ENCODE measurements at places on chromosomes 16 and 17.
A peak's percentile ranks its signal among the peaks of the same experiment; 100 is the strongest.

DNA sequence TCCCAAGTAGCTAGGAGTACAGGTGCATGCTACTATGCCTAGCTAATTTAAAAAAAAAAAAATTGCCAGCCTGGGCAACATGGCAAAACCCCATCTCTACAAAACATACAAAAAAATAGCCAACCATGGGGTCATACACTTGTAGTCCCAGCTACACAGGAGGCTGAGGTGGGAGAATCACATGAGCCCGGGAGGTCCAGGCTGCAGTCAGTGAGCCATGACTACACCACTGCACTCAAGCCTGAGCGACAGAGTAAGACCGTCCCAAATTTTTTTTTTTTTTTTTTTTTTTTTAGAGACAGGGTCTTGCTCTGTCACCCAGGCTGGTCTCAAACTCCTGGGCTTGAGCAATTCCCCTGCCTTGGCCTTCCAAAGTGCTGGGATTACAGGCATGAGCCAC lies 14.8 kb downstream of the CHAD start:
- DNase-seq = no peak

DNA sequence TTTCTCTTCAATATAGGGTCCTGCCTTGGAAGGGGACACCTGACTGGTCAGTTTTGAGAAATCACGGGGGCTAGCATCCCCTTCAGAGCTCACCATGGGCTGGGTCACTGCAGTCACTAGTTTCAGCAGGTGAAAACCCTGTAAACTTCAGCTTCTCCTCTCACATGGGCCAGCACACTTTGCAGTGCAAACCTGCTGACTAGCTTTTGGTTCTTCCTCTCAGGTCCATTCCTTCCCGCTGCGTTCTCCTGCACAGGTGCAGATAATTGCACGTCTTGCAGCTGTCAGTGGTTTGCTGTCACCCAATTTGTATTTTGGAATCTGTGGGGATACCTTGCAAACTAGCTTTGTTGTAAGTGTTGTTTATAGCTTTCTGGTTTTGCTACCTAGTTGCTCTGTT lies 95.1 kb downstream of the LYRM1 start:
- DNase-seq = no peak

- DNase-seq = peak; percentile 93
Observed at GRCh38 chr16:28822520-28823290, at the start of gene ATXN2L. TSS of gene ATXN2L (plus strand) at chr16:28822999. CDS start at chr16:28823260, 261 bp downstream.

DNA sequence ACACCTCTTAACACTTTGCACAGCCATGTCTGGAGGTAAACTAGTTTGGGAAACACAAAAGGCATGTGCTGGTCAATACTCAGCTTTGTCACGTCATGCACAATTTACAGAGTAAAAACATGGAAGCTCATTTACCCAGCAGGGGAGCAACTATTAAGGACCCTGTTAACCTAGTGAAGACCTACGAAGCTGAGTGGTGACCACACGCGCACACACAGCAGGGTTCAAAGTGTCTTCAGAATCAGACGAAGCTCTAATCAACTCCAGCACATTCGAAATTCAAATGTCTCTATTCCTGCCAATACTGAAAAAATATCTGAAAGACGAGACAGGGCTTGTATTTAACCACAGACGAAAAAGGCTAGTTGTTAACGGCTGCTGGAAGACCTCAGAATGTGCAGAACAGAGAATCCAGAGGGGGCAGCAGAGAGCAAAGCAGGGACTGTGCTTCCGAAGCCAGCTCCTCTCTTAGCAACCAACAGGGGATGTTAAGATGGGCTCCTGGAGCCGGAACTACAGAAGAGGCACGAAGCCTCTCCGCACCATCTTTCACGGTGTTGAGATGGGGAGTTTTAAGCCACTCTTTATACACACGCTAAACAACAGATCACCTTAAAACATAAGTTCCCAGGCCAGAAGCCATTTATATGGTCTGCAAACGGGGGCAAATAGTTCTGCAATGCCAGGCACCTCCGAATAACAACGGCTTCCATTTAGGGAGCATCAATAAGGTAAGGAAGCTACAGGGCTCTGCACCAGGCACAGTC lies 45.7 kb downstream of the CMTM4 start:
- DNase-seq = peak; percentile 82

- no peak for DNase-seq
Observed at GRCh38 chr17:38733982-38734973, 4.1 kb downstream of the CISD3 start.

- DNase-seq = no peak
Observed at GRCh38 chr16:50425648-50426047, 56.9 kb upstream of the BRD7 start.

- no peak for DNase-seq
Observed at GRCh38 chr16:2204416-2205103, 694 bp upstream of the MLST8 start.

DNA sequence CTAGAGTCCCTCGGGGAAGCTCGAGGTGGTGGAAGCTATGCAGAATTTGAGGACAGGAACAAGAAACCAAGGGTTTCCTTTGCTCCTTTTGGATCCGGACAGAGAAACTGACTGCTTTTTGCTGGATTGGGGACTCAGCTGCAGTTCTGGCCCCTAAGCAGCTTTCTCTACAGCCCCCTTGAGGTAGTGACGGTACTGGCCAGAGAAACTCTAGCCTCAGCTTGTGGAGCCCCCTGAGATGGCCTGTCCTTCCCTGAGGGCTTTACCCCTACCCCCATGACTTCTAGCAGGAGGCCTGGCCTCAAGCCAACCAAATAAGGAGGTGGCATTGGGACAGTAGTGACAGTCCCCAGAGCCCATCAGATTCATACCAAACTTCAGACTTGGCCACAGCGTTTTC lies 118.1 kb downstream of the IRX5 start:
- DNase-seq = no peak

DNA sequence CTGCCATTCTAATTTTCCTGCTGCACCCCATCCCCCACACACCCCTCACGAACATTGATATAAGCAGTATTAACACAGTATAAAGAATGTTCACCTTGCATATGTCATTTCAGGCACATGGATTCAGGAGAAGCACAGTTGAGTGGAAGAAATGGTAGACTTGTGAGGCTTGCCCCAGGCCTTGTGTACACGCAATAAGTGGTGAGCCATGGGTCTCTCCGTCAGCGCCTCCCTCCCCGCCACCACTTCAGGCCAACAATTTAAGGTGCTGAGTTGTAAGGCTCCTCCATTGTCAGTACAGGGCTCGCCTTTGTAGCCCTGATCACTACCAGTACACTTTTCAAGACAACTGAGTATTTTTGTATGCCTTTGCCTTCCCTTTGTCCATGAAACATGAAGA lies 12.2 kb upstream of the CLEC18C start:
- no peak for DNase-seq

- no peak for DNase-seq
Observed at GRCh38 chr16:82937926-82938520, 311.3 kb downstream of the CDH13 start.

DNA sequence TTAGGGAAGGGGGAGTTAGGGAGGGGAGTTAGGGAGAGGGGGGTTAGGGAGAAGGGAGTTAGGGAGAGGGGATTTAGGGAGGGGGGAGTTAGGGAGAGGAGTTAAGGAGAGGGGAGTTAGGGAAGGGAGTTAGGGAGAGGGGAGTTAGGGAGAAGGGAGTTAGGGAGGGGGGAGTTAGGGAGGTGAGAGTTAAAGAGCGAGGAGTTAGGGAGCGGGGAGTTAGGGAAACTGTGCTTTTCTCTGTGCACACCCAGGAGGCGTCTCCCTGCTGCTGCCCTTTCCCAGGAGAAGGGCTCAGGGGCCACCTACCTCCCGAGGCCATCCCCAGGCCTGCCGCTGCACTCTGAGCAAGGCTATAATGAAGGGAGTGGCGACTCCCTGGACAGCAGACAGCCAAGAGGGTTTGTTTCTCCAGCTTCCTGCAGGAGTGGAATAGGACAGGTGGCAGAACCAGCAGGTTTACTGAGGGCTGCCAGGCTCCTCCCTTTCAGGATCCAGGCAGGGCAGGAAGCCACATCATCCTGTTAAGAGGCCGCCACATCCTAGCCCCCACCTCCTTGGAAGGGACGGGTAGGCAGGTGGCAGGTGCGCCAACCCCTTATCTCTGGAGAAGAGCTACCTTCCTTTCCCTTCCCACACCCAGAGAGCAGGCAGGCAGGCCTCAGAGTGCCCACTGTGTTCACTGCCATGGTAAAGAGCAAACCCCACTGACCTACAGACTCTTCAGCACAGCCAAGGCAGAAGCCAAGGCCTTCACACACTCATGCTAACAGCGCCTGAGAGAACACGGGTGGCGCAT lies 4.3 kb downstream of the CANT1 start:
- DNase-seq = peak; percentile 31

GRCh38 chr17:38464723-38465390 lies 36.6 kb downstream of the ARHGAP23 start:
- DNase-seq = peak; percentile 95

DNA sequence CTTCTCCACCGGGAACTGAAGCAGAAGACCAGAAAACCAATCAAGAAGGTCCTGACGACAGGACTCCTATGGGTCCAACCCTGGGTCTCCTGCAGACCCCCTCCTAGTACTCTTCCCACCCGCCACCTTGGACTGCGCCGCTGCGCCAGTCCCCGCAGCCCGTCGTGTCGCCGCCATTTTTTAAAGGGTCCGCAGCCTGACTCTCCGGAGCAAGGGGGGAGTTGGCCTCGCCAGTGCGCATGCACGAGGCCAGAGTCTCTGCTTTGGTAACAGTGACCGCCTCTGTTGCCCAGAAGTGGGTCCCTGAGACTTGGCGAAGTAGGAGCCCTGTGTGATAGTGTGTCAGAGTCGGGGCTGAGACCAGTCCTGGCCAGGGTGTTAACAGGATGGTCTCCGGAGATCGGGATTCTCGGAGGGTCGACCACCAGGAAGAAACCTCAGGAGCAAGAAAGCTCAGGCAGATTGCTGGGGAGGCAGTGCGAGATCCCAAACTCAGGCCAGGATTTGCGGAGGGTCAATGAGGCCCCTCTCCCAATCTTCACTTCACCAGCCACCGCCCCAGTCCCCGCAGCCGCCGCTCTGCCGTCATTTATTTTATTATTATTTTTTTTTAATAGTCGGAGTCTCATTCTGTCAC lies 612.5 kb downstream of the KCNJ18 start:
- no peak for DNase-seq

DNA sequence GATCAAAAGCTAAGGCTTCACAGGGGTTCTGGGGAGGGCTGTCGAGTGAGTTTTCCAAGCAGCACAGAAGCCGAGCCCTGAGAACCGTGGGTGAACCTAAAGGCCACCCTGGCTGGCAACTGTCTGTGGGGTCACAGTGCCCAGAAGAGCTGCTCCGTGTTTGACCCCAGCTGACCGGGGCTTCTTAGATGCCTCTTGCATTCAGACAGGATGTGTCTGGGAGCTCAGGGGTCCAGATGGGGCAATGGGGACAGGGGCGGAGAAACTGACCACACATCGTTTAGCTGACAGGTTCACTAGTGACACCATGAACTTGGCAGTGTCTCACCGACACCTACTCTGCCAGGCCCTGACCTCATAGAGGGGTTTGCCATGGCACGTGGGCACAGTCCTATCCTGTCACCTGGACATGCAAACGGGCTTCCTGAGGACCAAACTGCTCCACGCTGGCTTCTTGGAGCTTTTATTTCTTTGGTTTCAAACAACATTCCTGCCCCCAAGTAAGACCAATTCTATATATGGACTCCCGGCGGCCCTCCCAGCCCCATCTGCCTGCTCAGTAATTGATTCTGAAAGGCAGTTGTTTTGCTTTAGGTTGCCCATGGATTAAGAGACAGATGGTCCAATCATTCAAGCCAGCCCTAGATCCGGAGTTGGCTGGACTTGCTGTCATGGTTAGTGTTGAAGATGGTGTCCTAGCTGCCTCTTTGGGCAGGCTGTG lies 22.2 kb downstream of the WSCD1 start:
- DNase-seq = no peak

- no peak for DNase-seq
Observed at GRCh38 chr16:80656711-80657150, 115.9 kb downstream of the DYNLRB2 start.

DNA sequence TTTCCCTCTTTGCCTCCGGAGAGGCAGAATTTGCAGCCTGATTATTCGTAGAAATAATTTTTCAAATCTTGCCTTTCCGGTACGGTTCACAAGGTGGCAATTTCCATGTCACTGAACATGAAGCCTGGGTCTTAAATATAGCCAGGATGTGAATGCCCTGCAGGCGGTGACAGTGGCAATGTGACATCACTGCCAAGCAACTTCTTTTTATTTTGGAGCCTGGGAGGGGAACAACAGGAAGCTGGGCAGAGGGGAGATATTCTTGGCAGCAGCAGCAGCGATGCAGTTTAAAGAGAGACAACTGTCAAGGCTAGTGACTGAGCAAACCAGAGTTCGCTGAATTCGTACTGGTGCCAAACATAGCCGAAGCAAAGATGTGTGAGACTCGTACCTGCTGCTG lies 171.1 kb downstream of the SNX29 start:
- no peak for DNase-seq

DNA sequence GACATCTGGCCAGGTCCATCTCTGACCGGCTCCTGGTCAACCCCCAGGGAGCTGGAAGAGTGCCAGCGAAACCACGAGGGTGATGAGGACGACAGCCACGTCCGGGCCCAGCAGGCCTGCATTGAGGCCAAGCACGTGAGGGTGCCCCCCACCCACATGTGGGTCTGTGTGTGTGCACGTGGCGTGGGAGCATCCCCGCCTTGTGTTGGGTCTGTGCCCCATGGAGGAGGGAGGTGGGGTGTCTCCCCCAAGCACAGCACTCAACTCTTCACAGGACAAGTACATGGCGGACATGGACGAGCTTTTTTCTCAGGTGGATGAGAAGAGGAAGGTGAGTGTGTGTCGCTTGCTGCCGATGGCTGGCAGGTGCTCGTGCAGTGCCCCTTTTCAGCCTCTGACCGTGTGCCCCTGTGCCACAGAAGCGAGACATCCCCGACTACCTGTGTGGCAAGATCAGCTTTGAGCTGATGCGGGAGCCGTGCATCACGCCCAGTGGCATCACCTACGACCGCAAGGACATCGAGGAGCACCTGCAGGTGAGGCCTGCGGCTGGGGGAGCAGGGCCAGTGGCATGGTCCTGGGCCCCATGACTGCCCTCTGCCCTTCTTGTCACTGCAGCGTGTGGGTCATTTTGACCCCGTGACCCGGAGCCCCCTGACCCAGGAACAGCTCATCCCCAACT lies 1.7 kb downstream of the STUB1 start:
- peak; percentile 68 for DNase-seq

- no peak for DNase-seq
Observed at GRCh38 chr16:8194794-8195193, 395.5 kb downstream of the TMEM114 start.

GRCh38 chr17:77995146-77995852 lies 36.8 kb downstream of the TNRC6C start:
- no peak for DNase-seq

DNA sequence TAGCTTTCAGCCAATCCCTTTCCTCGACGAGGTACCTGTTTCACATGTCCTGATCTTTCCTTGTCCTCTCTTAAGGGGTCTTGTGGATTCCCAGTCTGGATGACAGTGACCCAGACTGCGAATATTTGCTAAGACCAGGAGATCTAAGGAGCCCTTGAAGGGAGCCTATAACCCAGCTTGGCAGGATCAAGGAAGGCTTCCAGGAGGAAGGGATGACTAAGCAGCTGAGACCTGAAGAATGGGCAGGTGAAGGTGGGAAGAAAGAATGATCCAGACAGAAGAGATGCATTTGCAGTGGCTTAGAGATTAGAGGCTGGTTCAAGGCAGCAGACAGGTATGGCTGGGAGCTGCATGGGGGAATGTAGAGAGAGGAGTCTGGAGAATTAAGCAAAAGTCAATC lies 1.9 kb upstream of the PDK2 start:
- no peak for DNase-seq

- DNase-seq = no peak
Observed at GRCh38 chr17:9811086-9811485, 10.8 kb downstream of the GSG1L2 start.

- DNase-seq = no peak
Observed at GRCh38 chr17:50292465-50292864, 18.2 kb downstream of the TMEM92 start.

All from ovary (tissue), 10 donors.